ENCODE measurements at places on chromosomes 6 and 20.

GRCh38 chr6:18215436-18215835 is 48.9 kb downstream of the DEK start:
- no peak for DNase-seq

DNA sequence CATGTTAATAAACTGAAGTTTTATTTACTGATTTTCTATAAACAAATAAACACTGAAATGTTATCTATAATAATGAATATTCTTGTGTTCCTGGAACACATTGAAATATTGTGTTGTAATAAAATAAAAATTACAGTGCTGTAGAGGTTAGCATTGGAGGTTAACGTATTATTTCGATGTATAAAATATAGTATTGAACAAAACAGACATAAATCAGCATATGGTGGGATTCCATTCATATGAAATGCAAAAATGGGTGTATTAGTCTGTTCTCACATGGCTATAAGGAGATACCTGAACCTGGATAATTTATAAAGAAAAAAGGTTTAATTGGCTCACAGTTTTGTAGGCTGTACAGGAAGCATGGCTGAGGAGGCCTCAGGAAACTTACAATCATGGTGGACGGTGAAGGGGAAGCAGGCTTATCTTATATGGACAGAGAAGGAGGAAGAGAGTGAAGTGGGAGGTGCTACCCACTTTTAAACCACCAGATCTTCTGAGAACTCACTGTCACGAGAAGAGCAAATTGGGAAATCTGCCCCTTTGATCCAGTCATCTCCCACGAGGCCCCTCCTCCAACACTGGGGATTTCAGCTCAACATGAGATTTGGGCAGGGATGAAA is 24.6 kb upstream of the BMP6 start:
- DNase-seq = no peak

- DNase-seq = no peak
Observed at GRCh38 chr6:34149452-34149810, 3.5 kb upstream of the GRM4 start.

DNA sequence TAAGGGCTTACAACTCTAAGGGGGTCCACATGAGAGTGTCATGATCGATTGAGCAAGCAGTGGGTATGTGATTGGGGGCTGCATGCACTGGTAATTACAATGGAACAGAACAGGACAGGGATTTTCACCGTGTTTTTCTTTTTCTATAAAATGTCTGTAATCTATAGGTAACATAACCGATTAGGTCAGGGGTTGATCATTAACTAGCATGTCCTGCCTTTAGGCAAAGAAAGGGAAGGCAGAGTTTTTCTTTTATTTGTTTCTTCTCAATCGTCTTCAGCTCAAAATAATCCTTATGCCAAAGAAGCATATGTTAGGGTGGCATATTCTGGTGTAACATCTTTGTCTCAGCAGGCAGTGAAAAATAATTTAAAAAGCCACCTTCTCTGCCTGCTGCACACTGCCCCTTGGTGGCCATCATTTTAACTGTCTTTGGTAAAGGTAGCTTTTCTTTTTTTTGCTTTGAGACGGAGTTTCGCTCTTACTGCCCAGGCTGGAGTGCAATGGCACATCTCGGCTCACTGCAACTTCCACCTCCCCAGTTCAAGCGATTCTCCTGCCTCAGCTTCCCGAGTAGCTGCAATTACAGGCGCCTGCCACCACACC is 9.7 kb upstream of the CEP43 start:
- peak; percentile 28 for DNase-seq
